ENCODE measurements at places on chromosomes 5 and 9.

DNA sequence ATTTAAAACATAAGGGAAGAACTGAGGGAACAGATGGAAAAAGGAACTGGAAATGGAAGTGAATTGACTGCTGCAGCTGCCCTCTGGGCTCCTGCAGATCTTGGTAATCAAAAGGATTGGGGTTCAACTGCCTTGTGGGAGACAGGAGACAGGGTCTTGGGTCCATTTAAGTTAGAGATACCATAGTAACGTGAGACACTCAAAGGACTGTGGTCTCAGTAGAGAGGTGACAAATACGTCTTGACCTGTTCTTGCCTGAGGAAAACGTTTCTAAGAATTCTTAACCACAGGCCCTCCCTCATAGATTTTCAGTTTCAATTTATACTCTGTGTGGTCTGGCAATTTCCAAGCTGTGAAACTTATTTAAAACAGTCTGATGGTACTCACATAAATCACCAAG, 100.8 kb upstream of the DHFR start:
- no peak for DNase-seq

- DNase-seq: no peak
These were observed 33.3 kb upstream of the SPATA31D4 start for GRCh38 chr9:81894891-81895290.

GRCh38 chr9:126860077-126860756, at the start of gene ZBTB34:
ZBTB34 (plus strand) TSS chr9:126860639; CDS start chr9:126879400, 18,761 bp downstream.
- no peak for DNase-seq

GRCh38 chr5:16934677-16935153, 1.4 kb downstream of the MYO10 start:
- DNase-seq: no peak

DNA sequence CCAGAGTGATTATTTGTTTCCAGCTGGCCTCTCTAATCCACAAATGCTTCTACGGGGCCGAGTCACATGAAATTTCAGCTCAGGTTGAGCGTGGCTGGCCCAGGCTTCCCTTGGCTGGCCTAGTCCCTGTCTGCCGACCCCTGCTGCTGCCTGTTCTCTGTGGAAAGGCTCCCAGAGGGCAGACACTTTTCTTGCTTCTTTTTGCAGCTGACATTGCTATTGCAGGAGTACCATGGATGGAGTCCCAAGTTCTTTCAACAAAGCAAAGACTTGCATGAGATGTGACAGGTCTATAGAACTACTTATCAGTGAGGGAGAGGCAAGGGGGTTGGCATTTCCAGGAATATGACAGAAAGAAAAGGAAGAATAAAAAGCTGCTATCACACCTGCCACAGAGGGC, 287.4 kb upstream of the ARRDC3 start:
- no peak for DNase-seq
